Stimulated activated naive CD4-positive, alpha-beta T cell (primary cell): ENCODE measurements at places on chromosomes 2 and 18.

GRCh38 chr2:157259960-157260359 is 2.5 kb downstream of the GALNT5 start:
- no peak for DNase-seq

DNA sequence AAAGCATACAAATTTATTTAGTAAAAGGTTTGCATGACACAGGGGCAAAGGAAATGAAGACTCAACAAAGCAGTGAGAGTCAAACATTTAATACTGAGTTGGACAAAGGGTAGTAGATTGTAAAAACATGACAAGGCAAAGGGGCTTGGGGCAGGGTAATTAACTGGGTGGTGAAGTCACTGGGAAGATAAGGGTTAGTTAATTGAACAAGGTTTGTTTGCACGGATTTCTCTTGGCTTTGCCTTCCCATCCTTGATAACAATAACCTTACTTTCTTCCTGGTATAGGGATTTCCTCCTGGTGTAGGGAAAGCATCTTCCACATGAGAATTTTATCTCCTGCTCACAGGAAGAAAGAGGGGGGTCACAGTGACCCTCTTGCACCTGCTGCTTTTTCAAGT is 26.8 kb upstream of the RTTN start:
- no peak for DNase-seq

DNA sequence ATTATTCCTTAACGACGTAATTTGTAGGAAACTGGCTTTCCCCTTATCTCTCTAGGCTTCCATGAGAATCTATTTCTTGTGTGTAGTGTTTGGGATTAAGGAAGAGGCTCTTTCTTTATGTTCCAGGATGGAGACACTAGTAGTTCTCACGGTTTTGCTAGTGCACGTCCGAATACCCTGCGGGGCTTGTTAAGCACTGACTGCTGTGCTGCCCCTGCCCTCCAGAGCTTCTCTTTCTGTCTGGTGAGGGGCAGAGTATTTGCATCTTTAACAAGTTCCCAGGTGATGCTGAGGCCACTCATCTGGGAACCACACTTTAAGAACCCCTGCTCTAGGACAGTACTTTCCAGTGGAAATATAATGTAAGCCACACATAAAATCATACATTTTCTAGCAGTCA is 76.4 kb downstream of the SPATS2L start:
- DNase-seq = no peak

GRCh38 chr2:75041731-75042600 is 83.5 kb downstream of the POLE4 start:
- no peak for DNase-seq

- DNase-seq = no peak
Measured at GRCh38 chr2:17519486-17519885, 1.2 kb upstream of the RAD51AP2 start.

DNA sequence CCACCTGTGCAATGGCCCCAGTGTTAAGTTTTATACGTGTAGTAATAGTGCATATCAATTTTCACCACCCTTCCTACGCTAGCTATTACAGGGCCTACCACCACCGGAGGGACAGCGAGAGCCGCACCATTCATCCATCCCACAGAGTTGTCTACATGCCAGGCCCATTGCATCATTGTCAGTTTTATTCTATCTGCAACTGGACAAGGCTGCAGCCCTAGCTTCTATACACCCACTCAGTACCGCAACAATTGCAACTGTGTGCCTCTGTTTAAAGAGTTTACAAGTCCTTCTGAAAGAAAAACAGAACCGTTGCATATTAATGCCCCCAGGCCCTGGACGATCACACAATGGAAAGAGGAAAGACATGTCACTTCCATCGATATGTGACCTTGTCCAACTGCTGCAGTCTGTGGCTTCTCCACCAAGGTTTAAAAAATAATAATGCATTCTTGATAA is 58.6 kb downstream of the ZEB2 start:
- no peak for DNase-seq

DNA sequence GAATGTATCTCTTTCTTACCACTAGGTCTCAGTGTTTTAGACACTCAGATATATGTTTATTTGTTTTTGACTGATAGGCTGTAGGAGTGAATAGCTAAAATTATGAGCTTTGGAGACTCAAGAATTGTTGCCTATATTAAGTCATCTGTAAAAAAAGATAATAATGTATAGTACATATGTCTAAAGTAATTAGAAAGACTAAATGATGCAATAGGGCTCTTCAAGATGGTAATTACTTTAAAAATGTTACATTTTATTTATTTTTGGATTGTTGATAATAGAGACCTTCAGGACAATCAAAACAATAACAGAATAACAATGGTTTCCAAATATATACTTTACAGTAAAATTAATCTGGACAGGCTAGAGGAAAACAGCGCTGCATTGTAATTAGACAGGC is 19.9 kb upstream of the SCN7A start:
- no peak for DNase-seq

DNA sequence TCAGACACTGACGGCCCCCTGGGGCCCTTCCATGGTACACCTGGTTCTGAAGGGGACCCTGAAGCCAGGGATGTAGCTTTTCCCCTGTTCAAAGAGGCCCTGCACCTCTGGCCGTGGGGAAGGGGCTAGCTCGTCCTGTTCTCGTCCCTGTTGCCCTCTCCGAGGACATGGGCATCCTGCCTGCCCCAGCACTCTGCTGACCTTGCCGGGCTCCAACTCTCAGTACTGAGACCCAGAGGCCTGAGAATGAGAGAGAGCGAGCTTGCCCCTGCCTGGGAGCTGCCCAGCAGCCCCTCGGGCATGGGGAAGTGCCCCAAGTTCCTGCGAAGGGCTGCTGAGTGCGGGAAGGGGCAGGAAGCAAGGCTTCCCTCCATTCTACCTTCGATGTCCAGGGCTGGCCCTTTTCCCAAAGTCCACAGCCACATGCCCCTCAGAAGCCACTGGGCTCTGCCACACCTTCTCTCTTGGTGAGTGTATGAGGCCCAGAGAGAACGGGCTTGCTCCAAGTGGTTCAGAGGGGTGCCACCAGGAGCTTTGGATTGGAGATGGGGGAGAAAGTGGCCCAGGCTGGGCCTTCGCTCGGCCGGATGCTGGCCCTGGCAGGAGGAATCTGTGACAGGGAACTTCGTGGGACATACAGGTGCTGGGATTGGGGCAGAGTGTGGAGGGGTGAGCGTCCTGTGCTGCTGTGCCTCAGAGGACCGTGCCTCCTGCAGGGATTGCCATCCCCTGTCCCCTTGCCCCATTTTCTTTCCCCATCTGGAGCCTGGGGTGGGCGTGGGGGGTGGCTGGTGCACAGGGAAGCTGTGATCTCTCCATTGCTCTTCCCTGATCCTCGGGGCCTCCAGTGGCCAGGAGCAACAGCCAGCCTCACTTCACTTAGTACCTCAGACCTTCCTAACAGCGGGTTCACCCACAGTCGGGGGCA is 50.8 kb downstream of the KCNIP3 start:
- no peak for DNase-seq

- DNase-seq = no peak
Measured at GRCh38 chr2:150850641-150851040, 363.2 kb upstream of the RND3 start.

GRCh38 chr2:84841577-84841976 is 39.3 kb downstream of the TRABD2A start:
- no peak for DNase-seq

DNA sequence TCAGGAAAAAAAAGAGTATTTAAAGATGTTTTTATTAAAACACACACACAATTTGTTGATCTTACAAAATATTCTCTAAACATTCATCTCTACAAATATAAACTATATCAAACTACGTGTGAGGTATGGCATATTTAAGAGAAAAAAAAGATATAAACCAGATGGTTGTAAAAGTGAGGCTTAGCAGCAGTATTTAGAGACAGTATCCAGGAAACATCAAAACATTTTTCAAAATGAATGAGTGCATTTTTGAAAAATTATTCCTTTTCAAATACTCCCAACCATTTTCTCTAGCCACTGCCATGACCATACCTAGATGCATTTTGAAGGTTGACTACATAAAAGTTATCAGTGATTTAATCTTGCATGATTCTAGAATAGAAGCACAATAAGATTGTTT is 38.2 kb upstream of the RAB27B start:
- no peak for DNase-seq

DNA sequence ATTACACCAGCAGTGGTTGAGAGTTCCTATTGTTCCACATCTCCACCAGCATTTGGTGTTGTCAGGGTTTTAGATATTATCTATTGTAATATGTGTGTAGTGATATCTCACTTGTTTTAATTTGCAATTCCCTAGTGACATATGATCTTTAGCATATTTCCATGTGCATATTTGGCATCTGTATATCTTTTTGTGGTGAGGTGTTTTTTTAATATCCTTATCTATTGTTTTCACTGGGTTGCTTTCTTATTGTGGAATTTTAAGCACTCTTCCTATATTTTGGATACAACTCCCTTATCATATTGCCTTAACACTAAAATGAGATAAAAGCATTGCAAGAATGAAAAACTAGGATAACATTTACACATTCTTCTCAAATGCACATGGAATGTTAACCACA is 453.9 kb upstream of the FSIP2 start:
- DNase-seq = no peak

DNA sequence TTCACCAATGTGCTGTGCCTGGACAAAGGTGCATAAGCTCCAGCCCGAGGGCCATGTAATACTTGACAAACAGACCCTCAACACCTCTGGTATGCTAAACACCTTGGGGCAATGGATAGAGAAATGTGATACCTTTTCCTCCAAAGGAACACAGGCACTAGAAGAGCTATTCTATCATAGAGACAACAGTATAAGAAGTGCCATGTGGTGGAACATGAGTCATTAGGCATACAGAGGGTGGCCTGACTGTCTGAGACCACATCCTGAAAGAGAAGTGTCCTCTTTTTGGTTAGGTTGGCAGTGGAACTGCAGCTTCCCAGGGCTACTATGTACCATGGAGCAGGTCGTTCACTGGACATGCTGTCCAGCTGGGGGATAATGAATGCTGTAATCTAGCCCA is 153.9 kb downstream of the INSIG2 start:
- DNase-seq = no peak

GRCh38 chr2:217977840-217978535 is 24.8 kb downstream of the TNS1 start:
- DNase-seq = no peak

DNA sequence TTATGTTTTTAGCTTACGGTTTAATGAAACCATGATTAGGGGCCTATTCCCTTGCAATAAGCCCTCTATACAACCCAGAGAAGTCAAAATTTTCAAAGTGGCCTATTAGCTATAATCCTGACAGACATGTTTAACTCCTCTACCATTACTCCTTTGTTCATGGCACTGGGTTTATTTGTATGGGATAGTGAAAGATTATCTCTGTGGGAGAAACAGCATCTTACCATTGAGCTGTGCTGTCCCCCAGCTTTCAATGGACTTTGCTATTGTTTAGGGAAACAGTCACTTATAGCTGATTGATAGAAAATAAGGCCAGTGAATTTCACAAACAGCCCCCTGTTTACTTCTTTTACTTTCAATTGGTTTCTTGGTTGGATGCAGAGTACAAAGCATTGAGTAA is 675.2 kb upstream of the GCFC2 start:
- no peak for DNase-seq

DNA sequence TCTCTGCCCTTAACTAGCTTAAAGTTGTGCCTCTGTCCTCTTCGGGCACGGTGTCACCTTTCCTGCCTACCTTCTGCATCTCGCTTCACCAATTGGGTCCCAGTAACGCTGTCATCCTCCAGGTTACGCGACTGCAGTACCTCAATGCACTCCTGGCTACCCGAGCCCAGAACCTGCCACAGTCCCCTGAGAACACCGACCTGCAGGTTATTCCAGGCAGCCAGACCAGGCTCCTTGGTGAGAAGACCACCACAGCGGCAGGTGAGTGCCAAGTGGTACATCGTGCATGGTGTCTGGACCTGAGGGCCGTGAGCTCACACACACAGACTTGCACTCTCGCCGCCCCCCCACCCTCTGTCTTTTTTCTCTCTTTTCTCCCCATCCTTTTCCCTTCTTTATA is 12.8 kb downstream of the CNNM3 start:
- no peak for DNase-seq

DNA sequence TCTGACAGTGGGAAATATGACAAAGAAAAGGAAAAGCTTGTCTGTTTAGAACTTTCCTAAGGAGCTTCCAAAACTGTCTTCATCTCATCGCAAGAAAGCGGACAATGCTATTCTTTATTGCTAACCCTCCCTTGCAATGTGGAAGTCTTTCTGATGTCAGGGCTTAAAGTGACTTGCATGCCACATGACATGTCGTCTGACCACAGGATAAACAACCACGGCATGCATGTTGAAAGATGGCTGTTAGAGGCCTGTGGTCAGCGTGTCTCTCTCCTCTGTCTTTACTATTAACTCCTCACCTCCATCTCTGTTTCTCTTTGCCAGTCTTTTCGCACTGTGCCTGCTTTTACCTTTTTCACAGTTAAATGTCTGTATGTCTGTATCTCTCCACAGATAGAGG is 389.8 kb downstream of the LNPK start:
- DNase-seq = no peak

- DNase-seq = no peak
Measured at GRCh38 chr2:130762031-130762909, 6.9 kb downstream of the AMER3 start.

- DNase-seq = no peak
Measured at GRCh38 chr2:216431531-216431856, 19.2 kb downstream of the SMARCAL1 start.

DNA sequence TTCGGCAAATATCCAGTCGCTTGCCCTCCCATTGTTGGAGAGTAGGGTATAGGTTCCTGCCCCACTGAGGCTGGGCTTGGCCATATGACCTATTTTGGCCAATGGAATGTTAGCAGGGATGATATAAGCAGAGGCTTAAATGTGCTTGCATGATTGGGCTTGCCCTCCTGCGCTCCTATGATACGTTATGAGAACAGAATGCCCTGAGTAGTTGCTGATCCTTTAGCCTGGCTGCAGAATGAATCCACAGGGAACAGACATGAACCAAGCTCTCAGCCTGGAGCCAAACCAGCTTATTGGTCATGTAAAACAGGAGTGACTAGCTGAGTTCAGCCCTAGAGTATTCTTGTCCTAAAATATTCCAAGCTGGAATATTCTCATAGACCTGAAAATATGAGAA is 34.8 kb upstream of the IMP4 start:
- no peak for DNase-seq

GRCh38 chr2:141001750-141002149 is 1129.1 kb downstream of the LRP1B start:
- no peak for DNase-seq

DNA sequence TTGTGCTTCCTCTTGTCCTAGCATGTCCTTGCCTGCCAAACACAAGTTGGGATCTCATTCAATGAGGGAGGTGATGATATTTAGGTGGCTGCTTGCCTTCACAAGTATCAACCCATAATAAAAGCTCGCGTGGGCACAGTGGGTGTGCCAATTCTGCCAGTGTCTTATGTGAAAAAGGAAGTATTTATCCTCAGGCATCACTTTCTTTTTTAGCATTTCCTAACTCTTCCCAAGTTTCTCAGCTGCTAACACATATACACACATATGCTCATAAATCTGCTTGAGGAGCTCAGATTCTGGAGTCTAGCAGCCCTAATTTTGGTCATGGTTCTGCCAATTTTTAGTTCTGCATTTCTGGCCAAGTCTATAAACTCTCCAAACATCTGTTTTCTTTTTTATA is 319.5 kb upstream of the HNMT start:
- no peak for DNase-seq
